Progenitor cell of endocrine pancreas (in vitro differentiated cells): ENCODE measurements at places on chromosomes 6 and 20.

- DNase-seq = no peak
Observed at GRCh38 chr6:47438481-47439347, 38.9 kb upstream of the CD2AP start.

- no peak for DNase-seq
Observed at GRCh38 chr6:162056745-162057144, 670.8 kb downstream of the PRKN start.

DNA sequence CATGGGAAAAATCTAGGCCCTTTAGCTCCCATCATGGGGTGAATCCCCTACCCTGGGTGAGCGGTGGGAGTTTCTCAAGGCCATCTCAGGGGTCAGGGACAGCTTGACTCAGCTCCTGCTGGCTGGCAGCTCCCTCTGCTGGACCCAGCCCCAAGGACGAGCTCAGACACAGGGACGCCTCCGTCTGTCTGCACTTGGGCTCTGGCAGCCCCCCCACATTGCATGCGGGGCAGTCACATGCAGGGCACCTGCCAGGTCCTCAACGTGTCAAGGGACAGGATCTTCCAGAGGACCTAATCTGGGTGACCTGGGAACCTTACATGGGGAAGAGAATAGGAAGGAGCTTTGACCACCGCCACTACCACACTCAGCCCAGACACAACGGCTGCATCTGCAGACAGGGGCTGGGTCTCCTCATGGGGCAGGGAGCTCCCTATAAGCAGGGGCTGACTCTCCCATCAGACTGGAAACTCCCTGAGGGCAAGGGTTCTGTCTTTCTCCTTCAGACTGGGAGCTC lies 173.4 kb downstream of the MRPL14 start:
- DNase-seq = no peak

DNA sequence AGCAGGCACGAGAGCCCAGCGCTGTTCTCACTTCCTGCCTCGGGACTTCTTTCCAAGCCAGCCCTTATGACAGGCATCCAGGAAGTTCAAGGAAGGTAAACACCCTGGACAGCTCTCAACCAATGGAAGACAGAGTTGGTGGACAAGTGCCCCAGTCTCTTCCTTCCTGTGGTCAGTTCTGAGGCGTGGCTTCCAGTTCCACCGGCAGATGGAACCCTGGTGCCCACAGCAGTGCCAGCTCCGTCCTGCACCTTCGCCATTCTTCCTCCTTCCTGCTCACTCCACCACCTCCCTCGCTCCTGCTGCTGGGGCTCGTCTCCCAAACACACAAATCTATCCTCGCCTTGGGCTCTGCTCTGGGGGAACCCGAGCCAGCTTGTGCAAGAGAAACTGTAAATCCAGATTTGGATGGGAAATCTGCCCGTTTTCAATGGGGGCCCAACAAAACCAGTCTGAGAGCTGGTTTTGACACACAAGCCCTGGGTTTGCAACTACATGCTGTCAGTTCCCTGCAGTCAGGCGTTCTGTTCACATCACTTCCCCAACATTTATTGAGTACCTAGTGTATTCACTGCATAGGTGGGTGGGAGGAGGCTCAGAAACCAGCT lies 162.7 kb downstream of the GRM4 start:
- DNase-seq = no peak

DNA sequence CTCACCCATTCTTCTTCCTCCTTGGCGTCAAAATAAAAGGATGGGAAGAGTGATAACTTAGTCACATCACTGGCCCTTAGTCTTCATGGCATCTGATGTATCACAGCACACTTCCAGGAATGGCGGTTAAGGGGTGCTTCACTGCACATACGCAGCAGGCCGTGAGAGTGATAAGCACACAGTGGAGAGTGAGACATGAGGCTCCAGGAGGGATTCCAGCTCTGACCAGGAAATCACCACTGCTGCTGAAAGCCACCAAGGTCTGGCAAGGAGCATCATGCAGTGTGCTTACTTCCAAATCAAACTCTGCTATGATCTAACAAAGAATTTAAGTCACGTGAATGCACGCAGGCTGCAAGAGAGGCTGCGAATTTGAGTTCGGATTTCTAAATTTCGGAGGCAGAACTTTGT lies 62.4 kb downstream of the ARID1B start:
- no peak for DNase-seq
